Heart right ventricle (tissue), 16 donors: ENCODE measurements at places on chromosomes 1 and 21.

DNA sequence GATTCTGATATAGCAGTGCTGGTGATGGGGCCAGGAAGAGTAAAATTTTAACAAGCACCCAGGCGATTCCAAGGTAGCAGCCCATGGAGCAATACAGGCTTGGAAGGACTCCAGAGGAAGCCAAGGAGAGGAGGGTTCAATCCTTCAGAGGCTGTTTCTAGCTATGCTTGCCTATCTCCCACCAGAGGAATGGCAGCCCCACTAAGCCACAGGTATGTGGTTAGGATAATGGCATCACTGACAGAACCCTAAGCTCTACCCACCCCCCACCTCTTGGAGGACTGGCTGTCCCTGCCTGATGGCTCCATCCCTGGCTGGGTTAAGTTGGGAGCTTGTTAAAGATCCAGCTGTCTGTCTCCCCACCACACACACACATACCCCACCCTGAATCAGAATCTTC lies 19.3 kb upstream of the PTAFR start:
- no peak for DNase-seq

DNA sequence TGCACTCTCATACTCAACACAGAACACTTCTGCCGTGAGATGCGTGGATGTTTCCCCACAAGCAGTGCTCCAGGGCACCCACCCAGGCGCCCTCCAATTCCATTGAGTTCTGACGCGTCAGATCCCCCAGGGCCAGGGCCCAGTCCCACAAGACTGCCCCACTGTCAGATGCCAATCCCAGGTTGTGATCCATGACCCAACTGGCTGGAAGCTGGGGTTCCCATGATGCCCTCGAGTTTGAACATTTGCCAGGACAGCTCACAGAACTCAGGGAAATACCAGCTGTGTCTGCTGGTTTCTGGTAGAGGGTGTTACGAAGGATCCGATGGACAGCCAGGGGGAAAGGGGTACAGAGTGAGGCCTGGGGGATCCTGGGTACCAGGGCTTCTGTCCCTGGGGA lies 58.4 kb downstream of the AGPAT3 start:
- DNase-seq = no peak

GRCh38 chr1:6580593-6581409 lies 1.0 kb downstream of the ZBTB48 start:
- no peak for DNase-seq

- no peak for DNase-seq
Measured at GRCh38 chr1:1037366-1038327, 17.7 kb downstream of the AGRN start.

DNA sequence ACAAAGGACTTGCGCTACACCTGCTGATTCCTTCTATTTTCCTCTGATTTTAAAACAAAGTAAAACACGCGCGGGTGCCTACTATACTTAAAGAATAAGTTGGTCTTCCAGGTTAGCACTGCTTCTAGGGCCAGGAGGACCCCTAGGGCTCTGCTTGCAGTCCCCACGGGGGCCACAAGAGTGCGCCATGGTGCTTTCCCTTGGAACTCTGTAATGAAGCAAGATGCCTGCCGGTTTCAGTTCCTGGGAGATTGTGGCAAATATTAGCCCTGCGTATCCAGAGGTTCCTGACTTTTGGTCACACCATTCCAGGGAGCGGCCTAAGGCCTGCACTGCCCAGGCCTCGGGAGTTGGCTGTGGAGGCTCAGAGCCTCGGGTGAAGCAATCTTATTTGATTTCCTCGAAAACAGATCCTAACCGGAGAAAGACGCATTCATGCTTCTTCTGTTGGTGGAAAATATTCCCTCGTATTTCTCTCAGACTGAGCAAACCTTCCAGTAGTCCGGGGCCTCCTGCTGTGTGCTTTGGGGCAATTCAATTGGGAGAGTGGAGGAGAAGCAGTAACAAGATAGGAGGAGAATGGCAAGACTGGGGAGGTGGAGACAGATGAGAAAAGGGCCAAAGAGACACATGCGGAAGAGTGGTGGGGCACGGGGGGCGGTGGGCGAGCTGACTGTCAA lies 25.3 kb downstream of the ADAM30 start:
- DNase-seq = peak; percentile 69

GRCh38 chr1:45518910-45519309 lies 2.8 kb downstream of the PRDX1 start:
- DNase-seq = no peak

GRCh38 chr1:109886827-109887226 lies 23.8 kb upstream of the CSF1 start:
- DNase-seq = no peak

DNA sequence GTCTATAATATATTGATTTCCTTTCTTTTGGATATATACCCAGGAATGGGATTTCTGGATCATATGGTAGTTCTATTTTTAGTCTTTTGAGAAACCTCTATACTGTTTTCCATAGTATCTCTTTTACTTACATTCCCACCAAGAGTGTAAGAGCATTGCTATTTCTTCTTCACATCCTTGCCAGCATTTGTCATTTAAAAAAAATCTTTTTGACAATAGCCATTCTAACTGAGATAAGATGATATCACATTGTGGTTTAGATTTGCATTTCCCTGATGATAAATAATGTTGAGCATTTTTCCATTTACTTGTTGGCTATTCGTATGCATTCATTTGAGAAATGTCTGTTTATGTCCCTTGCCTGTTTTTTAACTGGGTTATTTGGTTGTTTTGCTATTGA lies 467.4 kb downstream of the COL11A1 start:
- no peak for DNase-seq

GRCh38 chr1:110494522-110495406 lies 24.2 kb downstream of the KCNA10 start:
- DNase-seq = no peak

DNA sequence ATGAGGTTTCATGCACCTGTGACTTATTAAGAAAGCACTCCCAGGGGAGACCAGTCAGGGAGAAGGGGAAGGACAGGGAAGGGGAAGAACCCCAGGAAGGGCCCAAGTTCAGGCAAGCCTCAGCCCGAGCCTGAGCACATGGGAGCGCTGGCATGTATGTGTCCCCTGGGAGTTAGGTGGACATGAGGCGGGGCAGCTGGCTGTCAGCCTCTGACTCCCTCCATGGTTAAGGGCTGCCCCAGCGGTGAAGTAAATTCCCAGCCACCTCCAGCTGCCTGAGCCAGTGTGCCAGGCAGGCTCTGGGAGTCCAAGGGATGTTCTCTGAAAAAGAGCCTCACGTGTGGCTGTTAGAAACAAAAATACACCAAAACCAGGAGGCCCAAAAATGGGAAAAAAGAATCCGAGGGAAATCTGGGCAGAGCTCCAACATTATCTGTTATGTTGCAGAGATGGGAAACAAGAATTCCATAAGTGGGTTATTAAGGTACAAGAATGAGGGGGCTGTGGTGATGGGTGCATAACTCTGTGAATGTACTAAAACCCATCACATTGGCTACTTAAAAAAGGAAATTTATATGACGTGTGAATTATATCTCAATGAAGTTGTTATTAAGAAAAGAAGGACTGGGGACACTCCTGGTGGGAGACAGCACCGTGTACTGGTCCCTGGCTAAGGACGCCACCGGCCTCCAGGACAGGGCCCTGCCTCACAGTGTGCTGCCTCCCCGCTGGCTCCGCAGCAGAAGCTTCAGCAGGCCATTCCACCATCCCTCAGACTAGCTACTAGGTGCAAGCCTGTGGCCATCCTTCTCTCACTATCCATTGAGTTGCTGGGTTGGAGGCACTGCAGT lies 18.7 kb downstream of the DMRTB1 start:
- no peak for DNase-seq

- DNase-seq = no peak
Measured at GRCh38 chr21:35128536-35128935, 79.4 kb upstream of the RUNX1 start.

DNA sequence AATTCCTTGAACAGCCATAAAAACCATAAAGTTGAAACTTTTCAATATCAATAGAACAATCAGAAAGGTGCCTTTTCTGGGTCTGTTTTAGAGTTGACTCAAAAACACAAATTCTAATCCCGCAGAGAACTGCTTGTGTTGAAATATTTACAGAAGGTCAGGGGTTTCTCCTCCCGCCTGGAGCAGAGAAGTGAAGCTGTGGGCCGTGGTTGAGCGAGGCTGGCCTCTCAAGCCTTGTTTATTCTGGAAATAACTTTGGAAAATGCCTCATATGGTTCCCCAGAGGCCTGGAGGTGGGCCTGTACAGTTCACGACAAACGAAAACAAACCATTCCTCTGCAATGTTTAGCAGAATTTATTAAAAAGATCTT lies 90.8 kb upstream of the ERRFI1 start:
- DNase-seq = peak; percentile 81

DNA sequence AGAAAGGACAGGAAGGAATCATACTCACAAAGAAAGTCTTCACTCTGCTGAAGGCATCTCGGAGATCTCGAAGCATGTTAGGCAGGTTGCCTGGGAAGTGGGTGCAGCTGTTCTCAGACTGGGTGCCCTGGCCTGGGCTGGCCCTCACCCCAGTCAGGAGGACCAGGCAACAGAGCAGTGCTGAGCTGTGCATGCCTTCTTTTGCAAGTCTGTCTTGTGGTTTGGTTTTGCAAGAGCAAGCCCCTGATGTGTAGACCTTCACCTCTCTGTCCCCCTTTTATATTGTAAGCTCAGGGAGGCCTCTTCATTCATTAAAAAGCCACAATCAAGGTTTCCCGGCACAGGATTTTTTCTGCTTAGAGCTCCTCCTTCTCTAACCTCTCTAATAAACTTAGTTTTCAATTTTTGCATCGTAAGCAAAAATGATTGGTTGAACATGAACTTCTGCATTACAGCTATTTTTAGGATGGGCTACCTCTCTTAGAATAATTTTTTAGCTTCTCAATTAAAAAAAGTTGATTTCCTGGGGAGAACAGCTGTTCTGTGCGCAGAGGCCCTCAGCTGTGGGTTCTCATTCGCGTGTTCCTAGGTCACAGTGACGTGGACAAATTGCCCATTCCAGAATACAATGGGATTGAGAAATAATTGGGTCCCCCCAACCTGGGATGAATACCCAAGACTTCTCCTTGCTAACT lies at the start of gene IL10:
Gene IL10 (minus strand): TSS at position 252 of the 695 bp plus-strand sequence. CDS start 59 bp downstream, at position 193.
- no peak for DNase-seq

DNA sequence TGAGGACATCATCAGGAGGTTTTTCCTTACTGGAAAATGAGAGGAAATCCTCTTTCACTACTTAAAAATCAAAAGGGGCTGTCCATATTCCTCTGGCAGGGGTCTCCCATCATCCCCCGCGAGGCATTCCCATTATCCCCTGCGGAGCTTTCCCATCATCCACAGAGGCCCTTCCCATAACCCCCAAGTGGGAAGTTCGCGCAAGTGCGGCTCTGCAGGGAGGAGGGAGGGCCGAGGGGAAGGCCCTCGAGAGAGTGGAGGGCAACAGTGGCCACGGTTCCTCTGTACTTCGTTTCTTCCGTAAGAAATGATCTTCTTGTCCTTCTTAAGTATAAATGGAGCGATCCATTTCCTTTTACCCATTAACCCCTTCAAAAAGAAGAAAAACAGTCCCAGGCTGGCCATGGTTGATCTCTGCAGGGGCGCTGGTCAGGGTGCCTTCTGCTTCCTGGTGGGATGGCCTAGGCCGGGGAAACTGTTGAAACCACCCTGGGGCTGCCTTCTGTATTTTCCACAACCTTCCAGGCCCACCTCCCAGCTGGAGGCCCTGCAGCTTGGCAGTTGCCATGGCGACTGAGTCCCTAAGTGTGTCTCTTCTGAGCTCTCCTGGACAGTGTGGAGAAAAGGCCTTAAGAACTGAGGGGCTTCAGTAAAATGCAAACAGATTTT lies 3.6 kb upstream of the RSPH1 start:
- DNase-seq = no peak

DNA sequence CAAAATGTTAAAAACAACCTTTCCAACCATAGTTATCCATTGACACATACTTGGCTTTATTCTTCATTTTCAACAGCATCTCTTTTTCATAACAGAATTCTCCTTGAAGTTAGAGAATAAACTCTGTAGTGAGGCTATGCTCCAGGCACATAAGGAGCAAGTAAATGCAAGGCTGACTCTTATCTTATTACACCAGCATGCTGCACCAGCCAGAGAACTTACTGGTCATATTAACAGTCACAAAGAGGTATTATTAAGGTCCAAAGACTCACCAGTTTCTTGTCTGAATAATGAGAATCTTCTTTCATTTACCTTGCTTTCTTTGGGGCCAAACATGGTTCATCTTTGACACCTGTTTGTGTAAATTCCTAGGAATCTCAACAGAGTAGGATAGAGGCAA lies 71.3 kb upstream of the IVNS1ABP start:
- no peak for DNase-seq

GRCh38 chr1:175405766-175406165 lies 213.2 kb upstream of the KIAA0040 start:
- no peak for DNase-seq

GRCh38 chr21:41453761-41454160 lies 27.7 kb downstream of the MX1 start:
- DNase-seq = no peak

DNA sequence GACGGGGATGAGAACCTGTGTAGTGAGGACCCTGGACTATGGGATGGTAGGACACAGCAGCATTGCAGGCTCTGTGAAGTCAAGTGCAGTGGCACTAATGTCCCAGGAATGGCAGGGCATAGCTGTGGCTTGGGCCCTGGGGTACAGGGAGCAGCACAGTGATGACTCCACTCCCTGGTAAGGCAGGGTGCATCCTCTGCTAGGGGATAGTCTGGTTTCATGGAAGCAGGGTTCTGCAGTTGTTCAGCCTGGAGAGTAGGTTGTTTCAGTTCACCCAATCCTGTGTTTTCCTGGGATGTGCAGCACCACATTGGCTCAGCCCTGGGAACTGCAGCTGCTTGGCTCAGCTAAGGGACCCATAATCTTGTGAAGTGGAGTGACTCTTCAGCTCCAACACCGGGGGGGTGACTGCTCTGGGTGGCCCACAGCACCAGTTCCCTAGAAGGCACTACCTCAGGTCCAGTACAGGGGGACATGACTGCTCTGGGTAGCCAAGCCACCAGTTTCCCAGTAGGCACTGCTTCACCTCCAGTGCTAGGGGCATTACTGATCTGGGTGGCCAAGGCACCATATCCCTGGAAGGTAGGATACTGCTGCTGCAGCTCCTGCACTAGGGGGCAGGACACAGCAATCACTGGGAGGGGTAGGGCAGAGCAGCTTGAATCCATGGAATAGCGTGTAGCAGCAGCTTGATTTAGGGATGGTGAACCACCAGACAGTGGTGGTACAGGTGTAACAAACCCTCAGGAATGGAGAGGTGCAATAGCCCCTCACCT lies 15.3 kb upstream of the C1orf185 start:
- no peak for DNase-seq

GRCh38 chr1:159663552-159663951 lies 50.8 kb downstream of the CRP start:
- DNase-seq = no peak

DNA sequence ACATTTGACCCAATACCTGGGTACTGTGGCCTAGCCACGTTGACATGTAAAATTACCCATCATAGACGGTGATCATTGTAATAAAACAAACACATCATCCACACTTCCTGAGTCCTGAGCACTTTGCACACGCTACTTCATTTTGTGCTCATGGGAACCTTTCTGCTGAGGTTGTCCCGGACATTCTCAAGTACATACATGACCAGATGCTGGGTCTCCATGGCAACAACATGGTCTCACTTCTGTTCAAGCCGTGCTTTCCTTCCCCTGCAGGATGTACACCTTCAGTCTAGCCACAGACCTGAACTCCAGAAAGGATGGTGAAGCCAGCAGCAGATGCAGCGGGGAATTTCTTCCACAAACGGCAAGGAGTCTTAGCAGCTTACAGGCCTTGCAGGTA lies 22.7 kb downstream of the UBASH3A start:
- no peak for DNase-seq
